Fibroblast of skin of scalp (primary cell): ENCODE measurements at places on chromosomes 4 and X.

- no peak for DNase-seq
Observed at GRCh38 chr4:24372341-24372740, 212.0 kb downstream of the DHX15 start.

- DNase-seq: peak; percentile 39
Observed at GRCh38 chrX:107674480-107675364, 46.4 kb downstream of the PRPS1 start.

GRCh38 chrX:20284992-20285391 is 18.3 kb upstream of the RPS6KA3 start:
- peak; percentile 61 for DNase-seq

GRCh38 chr4:127229855-127230608 is 402.7 kb upstream of the INTU start:
- no peak for DNase-seq

DNA sequence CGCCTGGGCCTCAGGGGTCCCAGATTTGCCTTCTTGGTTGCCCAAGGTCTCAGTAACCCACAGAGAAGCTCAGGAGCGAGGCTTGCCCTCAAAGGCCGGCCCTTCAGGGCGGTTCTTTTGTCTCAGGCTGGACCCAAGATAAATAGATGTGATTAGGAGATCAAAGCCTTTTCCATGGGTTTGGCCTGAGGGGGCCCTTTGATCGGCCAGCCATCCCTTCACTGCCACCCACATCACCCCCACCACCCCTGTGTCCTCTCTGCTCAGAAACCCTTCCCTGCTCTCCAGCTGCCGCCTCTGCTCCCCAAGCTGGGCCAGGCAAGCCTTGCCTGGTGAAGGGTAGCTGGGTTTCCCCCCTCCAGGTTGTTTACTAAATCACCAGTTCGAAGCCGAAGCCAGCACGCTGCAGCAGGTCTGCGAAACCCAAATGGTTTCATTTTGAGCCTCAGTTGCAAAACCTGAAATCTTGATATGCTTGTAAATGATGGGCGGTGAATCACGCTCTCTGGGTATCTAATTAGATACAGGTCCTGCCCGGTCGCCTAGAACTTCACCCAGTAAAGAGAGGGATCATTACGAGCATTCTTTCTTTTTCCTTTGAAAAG is 202.6 kb upstream of the BCOR start:
- no peak for DNase-seq

DNA sequence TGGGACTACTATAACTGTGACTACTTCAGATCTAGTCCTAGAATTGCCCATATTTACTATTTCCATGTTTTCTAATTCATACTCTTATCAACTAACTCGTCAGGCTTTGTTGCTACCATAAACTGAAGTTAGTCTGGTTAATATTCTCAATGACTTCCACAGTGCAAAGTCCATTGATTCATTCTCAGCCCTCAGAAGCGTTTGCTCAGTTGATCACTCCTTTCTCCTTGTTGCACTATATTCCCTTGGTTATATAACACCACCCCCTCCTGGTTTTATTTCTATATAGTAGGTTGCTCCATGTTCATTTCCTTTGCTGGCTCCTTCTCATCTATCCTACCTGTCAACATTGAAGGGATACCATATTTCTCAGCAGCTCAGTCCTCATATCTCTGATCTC is 27.2 kb upstream of the SLC6A14 start:
- DNase-seq: no peak

GRCh38 chrX:17456526-17456925 is 81.5 kb downstream of the NHS start:
- DNase-seq: no peak

- peak; percentile 11 for DNase-seq
Observed at GRCh38 chr4:60611762-60612496, 588.2 kb upstream of the ADGRL3 start.

DNA sequence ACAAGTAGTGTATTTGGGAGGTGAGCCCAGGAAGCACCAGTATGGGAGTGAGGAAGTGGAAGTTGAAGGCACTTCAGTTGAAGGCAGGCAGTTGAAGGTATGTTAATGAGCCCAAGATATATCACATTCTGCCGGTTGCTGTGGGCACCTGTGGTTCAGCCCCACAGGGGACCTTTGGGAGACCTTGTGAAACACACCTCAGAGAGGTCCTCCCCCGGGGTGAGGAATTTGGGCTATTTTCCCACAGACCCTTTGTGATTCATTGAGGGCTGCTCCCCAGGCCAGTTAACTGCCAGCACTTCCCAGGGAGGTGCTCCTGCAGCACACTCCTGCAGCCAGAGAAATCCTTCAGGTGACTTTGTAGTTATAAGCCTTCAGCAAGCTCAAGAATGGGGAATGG is 45.9 kb downstream of the PTCHD1 start:
- DNase-seq: no peak

- no peak for DNase-seq
Observed at GRCh38 chr4:8732092-8732491, 139.5 kb downstream of the CPZ start.

- DNase-seq: no peak
Observed at GRCh38 chr4:138977524-138977923, 38.1 kb upstream of the NOCT start.

DNA sequence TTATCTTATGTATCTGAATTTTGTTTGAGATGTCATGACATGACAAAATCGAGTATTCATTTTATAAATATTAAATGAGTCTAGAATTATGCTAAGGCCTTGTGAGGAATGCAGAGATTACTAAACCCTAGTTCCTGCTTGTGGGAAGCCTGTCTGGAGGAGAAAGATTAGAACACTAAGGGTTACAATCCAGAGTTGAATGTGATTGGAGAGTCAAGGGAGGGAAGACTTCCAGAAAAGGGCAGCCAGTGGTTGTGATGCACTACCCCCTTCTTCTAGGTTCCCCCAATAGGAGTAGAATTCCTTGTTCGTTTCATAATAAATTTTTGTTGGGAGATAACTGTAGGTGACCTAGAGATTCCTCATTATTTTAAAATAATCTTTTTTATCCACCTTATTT is 141.1 kb downstream of the AFF1 start:
- DNase-seq: no peak

DNA sequence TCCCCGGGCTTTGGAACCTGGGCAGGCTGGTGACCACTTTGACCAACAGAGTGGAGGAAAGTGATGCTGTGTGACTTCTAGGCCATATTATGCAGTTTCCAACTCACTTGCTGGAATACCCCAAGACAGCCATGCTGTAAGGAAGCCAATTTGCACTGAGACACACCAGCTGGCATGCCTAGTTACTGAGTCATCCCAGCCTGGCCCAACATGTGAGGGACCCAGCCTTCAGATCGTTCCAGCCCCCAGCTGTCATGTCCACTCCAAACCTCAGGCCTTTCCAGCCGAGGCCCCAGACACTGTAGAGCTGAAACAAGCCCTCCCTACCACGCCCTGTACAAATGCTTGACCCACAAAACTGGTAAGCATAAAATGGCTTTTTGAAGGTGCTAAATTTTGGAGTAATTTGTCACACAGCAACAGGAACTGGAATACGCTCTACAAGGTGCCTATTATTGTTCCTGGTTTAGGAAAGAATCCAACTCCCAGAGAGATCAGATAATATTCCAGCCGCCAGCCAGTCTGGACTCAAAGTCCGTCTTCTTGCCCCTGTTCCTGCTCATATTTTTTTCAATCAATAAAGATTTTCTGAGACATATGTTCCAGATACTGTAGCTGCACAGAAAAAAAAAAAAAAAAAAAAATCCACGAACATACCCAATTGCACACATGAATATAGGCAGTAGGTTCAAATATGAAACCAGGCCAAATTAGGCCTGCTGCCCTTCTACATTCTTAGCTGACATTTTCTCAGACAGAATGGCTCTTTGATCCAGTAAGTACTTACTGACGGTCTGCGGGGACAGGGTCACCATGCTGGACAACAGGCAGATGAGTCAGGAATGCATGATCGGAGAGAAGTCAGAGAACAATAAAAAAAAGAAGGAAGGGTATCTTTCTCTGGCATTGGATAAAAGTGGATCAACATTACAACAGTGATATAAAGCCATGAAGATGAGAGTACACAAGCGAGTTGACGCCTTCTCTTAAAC is 35.1 kb downstream of the SH3KBP1 start:
- DNase-seq: peak; percentile 46

DNA sequence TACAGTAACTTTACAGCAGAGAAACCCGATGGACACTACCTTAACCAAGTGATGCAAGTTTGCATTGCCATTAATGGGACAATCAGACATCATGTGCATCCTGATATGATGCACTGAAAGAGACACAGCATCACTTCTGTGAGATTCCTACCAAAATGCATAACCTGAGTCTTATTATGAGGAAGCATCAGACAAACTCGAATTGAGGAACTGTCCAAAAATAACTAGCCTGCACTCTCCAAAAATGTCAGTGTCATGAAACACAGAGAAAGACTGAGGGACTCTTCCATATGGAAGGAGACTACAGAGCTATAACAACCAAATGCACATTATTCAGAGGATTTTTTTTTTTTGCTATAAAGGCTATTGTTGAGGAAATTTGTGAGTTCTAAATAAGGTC is 66.6 kb upstream of the IQSEC2 start:
- DNase-seq: no peak

DNA sequence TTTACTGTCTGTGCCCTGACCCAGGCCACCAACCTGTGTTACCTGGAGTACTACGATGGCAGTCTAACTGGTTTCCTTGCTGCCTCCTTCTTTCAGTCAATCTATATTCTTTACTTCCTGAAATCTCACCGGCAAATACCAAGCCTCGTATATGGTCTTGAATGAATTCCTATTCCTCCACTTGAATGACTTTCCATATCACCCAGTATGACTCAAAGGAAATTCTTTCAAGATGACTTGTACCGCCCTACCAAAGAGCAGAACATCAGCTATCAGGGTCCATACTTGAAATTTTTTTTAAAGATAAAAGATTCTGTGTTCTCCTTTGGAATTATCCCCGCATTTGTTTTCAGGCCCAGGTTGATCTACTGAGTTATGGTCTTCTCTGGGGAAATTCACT is 378.0 kb downstream of the AFF2 start:
- DNase-seq: peak; percentile 68

DNA sequence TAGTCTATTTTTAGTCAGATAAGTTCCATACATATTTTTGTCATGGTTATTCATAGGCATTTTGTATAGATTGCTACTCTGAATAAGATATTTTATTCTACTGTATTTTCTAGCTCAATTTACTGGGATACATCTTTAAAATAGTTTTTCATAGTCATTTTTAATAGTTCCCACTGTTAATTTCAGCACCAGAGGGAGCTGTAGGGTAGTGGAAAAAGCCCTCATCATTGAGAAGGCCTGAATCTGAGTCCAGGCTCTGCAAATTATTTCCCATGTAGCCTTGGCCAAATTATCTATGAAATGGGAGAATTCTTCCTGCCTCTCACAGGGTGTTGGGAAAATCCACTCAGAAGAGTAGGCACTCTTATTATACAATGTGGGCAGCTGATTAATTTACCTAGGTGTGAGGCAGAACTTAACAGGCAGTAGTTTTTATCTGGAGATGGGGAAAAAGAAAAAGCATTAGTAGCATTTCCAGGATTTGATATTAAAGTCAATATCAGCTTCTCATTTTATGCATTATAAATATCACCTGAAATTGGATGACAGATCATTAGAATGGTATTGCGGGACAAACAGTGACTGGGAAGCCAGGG is 102.9 kb upstream of the PAQR3 start:
- DNase-seq: peak; percentile 46

DNA sequence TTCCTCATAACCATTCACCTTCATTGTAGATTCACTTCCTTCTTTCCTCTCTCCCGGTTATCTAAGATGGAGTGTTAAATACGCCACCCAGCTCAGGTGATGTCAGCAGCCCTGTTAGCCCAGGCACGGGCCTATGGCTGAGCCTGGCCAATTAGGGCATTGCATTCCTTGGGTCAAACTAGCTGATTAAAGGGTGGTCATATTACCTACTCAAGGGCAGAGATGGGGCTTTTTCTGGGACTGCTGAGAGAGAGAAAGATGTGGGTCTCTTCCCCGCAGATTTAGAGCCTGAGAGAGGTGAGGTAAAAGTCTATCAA is 39.9 kb upstream of the AFAP1 start:
- no peak for DNase-seq
